Glomerular endothelial cell (primary cell): ENCODE measurements at places on chromosomes 1 and 21. TPM values are rescaled to one million over a fixed set of nuclear protein-coding genes. Genes with fewer than 3 reads are reported as not detected.

- no peak for DNase-seq
Observed at GRCh38 chr1:169896013-169896412, 2.3 kb upstream of the SCYL3 start.

DNA sequence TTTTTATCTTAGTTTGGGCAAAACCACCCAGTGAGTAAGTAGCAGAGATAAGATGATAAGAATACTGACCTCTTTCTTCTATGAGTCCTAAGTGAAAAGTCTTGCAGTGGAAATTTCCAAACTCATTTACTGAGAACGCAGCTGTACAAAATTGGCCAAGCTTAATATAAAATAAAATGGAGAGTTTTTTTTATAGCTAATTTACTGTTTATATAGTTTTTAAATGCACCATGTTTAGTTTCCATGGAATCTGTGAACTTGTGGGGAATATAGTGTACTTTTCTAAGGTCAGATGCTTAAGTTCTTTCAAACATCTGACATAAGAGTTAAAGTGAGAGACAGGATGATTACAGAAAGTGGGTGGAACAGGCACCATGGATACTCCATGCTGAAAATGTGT is 833.5 kb downstream of the ADGRL2 start:
- no peak for DNase-seq

The MYCL gene
- 2.5 and 3.3 TPM in 2 replicates for total RNA-seq

GRCh38 chr1:53525595-53525994 is 66.4 kb downstream of the DMRTB1 start:
- DNase-seq: no peak
